D341Med (cell line): ENCODE measurements at places on chromosomes 4 and X.
A peak's percentile ranks its signal among the peaks of the same experiment; 100 is the strongest.

- peak; percentile 7 for DNase-seq
These were observed 41.6 kb downstream of the HMX1 start for GRCh38 chr4:8830056-8830455.

GRCh38 chr4:112145326-112145789 lies at the start of gene FAM241A:
Gene FAM241A (plus strand): TSS chr4:112145454. CDS start chr4:112145581, 127 bp downstream.
- DNase-seq = peak; percentile 94

- DNase-seq = peak; percentile 46
These were observed 224.2 kb downstream of the RCHY1 start for GRCh38 chr4:75289914-75290582.

GRCh38 chrX:103554687-103555424 lies 30.5 kb upstream of the TCEAL4 start:
- DNase-seq = no peak

- no peak for DNase-seq
These were observed 60.4 kb downstream of the SLC30A9 start for GRCh38 chr4:42050516-42051249.

GRCh38 chr4:150983851-150984250 lies 31.2 kb downstream of the LRBA start:
- no peak for DNase-seq

- peak; percentile 30 for DNase-seq
These were observed 460.3 kb downstream of the MID1IP1 start for GRCh38 chrX:39261446-39262147.

DNA sequence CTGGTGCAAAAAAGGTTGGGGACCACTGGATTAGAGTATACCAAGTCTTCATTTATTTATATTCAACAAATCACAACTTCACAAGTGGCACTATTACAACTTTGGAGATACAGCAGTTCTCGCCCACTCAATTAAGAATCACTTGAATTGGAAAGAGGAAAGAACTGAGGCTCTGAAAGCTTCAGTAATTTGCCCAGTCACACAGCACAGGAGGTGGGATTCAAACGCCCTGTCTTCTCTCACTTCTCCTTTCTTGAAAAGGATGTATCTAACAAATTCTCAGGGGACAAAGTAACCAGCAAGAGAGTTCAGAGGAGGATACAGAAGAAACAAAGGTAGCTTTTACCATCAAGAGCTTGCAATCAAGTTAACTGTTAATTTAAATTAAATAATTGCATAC lies 12.4 kb downstream of the SMIM14 start:
- DNase-seq = no peak

GRCh38 chrX:13694359-13694758 lies 5.4 kb downstream of the RAB9A start:
- no peak for DNase-seq

- no peak for DNase-seq
These were observed 106.1 kb upstream of the PSAPL1 start for GRCh38 chr4:7540654-7541413.
